ENCODE measurements at places on chromosomes 7 and 10.

GRCh38 chr10:15430969-15431771 is 60.1 kb upstream of the FAM171A1 start:
- no peak for DNase-seq

DNA sequence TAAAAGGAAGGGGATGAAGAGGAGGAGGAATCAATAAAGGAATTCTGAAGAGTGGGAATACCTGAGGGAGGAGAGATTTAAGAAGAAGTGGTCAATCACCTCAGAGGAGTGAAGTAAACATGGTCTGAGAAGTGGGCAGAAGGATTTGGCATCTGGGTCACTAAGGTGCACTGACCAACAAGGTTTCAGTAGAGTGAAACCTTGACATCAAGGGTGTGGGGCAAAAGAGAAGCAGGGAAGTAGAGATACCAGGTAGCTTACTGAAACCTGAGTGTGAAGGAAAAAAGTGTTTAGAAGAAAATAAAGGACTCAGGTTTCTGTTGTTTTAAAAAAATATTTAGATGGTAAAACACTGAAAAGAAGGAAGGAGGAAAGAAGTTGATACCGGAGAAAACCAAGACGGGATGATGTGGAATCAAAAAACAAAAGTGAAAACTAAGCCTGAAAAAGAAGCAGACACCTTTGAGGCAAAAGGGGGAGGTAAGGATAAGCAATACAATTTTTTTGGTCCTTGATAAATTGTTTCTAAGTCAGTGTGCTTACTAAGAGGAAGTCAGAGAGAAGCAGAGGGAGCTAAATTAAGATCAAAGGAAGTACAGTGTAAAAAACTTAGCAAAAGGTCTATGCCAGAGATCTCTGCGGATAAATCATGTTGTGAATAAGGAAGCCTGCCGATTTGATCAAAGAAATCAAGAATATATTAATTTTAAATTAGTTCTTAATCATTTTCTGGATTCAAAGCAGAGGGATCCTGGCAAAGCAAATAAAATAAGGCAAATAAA is 137.2 kb upstream of the GPR22 start:
- no peak for DNase-seq

DNA sequence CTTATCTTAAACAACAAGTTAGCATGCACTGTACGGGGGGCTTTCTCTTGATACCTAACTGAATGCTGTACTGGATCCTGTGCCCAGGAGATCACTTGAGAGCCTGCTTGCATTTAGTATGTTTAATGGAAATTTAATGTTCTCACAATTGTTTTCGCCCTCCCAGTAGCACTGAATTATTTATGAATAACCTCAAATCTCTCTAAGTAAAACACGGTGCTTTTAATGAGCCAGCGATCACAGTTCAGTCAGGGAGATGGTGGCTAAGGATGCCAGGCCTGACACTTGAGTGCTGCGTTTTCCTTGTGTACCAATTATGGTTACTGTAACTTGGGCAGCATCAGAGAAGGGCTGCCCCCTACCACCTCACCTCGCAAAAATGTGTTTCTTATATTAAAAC is 115.5 kb upstream of the ADARB2 start:
- no peak for DNase-seq

DNA sequence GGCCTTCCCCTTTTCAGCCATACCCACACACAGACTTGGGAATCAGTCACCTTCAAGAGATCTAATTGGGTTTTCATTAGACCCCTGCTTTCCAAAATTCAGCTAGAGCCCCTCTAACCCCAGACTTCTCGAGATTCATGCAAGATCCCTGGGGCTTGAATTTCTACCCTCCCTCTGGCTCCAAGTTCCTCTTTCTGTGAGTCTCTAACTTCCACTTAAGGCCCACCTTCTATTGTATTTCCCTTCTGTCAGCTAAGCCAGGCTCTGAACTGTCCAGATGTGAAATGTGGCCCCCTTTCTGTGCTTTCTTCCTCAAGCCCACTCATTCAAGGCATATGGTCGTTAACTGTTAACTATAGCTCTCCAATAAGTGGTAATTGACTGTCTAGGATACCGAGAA is 132.2 kb downstream of the ZNF365 start:
- no peak for DNase-seq

GRCh38 chr7:2934984-2935740 is 91.1 kb upstream of the GNA12 start:
- DNase-seq: no peak

DNA sequence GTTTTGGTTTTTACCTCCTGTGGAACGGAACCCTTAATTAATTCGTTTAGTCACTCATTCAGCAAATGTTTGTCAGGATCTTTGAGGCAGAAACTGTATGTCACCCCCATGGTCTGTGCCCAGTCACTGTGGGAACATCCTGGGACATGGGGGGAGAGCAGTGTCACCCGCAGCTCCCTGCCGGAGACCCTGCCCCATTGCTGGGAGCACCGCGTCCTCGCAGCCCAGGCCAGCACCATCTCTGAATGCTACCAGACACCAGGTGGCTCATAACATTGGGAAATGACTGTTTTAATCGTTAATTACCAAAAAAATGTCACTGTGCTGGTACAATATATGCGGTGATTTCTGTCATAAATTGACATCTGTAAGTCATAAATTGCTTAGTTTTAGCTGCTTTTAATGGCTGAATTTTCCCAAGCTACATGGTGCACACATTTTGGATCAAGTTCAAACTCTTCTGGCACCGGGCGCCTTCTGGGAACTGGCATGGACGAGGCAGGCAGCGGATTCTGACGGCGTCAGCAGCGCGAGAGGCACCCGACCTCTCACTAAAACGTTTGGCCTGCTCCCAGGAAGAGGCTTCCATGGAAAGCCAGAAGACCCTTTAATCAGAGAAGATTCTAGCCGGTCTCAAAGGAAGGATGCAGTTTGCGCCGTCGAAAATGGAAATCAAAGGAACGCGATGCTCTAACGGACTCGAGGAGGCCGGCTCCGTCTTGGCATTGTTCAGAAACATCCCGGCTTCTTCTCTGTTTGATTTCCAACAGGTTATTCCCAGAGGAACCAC is 184.2 kb downstream of the ADARB2 start:
- peak; percentile 2 for DNase-seq

DNA sequence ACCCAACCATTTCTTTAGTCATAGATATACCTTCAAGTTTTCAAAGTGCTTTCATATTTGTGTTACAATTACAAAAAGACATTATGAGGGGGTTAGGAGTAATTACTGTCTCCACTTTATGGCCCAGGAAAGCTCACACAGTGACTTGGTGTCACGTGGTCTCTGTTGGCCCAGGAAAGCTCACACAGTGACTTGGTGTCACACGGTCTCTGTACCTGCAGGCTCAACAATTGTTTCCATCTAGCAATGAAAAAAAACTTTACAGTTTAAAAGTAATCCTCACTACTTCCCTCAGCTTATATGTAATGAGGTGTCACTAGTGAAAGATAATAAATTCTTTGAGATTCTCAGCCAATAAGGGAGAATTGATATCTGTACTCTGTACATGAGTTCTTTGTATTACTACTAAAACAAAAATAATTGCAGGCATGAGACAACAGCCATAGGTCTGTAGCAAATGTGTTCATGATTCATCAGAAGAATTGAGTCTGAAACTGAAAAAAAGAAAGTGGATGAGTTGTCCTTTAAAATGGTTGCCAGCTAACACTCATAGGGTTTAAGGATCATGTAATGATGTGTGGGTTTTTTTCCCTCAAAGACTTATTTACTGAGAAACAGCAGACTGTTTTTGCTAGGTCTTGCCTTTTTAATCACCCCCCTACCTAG is 10.9 kb downstream of the OGDH start:
- DNase-seq: peak; percentile 56

DNA sequence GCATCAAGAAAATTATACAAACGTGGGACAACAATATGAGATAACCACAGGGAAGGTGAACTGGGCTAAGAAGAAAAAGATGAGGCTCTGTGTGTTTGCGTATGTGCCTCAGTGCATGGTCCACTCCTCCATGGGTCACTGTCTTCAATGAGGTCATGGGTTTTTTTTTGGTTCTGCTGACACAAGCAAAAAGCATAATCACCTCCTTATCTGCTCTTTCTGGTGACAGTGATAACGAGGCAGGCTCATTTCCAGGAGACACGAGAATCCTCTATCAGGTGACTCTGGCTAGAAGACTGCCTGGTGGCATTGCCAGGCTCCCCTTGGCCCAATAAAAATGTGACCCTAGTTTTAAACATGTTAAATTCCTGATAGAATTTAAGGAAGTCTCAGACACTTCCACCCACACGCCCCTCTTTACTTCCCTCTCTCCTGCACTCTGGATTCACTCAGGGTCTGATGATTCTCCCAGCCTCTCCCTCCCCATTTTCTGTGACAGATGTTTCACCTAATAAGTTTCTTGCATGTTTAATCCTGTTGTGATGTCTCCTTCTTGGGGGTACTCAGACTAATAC is 35.3 kb upstream of the CDCA7L start:
- DNase-seq: no peak

DNA sequence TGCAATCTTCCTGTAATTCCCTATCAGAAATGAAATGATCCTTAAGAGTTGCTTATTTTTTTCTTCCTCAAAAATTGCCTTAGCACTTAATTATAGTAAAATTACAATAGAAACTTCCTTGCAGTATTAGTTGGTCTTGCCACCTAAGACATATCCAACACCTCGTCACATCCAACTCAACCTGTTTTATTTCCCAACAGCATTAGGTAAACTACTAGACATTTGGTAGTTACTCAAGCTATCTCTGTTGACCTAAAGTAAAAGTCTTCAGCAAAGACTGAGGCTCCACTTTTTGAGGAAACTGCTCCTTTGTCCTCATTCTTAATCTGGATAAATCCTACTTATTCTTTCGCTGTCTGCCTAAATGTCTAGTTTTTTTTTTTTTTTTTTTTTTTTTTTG is 20.4 kb downstream of the HIBADH start:
- DNase-seq: no peak

- DNase-seq: no peak
Observed at GRCh38 chr10:129171812-129172211, 295.2 kb upstream of the MGMT start.
